ENCODE measurements at places on chromosomes 1 and 21.

DNA sequence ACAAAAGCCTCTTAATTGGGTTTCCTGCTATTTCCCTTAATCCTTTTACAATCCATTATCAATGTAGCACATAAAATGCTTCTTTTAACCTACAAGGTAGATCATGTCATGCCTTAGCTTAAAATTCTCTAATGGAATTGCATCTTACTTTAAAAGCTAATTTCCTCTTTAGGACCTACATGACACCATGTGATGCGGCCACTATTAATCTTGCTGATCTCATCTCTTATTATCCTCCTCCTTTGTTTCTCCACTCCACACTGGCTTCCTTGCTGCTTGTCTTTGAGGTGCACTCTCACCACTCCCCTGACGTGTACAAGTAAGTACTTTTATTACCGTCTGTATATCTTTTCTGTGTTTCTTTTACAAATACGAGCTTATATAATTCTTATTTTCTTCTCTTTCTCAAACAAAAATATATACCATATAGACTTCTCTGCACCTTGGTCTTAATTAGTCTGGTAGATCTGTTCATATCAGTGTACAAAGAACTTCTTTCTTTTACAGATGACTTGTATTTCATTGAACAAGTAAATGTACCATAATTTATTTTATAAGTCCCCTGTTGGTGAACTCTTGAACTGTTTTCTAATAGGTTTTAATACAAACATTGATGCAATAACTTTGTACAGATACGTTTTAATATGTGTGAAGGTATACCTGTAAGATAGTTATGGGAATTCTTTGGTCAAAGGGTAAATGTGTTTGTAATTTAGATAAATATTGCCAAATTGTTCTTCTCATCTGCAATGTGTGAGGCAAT, 28.2 kb downstream of the GPR88 start:
- no peak for DNase-seq

- no peak for DNase-seq
Observed at GRCh38 chr1:93414749-93415148, 33.2 kb upstream of the FNBP1L start.

- no peak for DNase-seq
Observed at GRCh38 chr1:37135032-37135431, 100.7 kb upstream of the GRIK3 start.

GRCh38 chr1:15758953-15759661, 512 bp downstream of the FBLIM1 start:
- DNase-seq: no peak

GRCh38 chr21:38310646-38311485, 54.1 kb downstream of the KCNJ15 start:
- peak; percentile 69 for DNase-seq

DNA sequence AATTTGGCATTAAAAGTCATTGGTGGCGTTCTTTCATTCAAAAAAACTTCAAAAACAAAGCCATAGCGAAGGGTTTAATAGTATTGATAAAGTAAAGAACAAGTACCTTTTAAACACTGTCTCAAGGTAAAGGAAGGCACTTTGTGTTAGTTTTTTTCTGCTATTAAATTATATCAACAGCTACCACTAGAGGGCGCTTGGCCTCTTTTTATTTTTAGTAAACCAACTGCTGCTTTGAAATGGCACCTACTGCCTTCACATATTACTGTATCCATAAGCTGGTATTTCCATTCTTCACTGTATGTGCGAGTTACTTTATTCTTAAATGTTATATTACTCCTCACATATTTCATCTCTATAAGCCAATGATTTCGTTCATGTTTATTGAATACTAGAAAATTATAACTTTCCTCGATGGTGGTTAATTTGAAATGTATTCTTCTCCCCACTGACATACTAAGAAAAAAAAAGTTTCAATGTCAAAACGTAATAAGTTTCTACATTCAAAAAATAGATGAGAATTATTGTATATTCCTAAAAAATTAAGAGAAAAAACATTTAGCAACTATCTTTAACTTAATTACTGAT, 125.7 kb upstream of the CXADR start:
- no peak for DNase-seq

GRCh38 chr1:171424494-171424893, 60.8 kb upstream of the PRRC2C start:
- DNase-seq: no peak

DNA sequence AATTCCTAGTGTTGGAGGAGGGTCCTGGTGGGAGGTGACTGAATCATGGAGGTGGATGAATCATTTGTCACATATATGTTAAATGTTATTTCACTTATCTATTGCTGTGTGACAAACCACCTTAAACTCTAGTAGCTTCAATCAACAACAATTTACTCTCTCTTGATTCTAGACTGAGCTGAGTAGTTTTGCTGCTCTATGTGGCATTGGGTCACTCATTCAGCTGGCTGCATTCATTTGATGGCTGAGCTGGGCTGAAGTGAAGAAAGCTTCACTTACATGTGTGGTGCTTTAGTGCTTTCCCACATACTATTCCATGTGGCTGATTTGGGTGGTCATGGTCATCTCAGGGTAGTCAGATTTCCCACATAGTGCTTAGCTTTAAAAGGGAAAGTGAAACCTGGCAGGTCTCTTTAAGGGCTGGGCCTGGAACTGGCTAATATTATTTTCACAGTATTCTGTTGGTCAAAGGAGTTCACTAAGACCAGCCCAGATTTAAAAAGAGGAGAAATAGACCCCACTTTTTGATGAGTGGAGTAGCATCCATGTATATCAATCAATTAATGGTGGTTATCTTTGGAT, 10.5 kb downstream of the DNAH14 start:
- no peak for DNase-seq

DNA sequence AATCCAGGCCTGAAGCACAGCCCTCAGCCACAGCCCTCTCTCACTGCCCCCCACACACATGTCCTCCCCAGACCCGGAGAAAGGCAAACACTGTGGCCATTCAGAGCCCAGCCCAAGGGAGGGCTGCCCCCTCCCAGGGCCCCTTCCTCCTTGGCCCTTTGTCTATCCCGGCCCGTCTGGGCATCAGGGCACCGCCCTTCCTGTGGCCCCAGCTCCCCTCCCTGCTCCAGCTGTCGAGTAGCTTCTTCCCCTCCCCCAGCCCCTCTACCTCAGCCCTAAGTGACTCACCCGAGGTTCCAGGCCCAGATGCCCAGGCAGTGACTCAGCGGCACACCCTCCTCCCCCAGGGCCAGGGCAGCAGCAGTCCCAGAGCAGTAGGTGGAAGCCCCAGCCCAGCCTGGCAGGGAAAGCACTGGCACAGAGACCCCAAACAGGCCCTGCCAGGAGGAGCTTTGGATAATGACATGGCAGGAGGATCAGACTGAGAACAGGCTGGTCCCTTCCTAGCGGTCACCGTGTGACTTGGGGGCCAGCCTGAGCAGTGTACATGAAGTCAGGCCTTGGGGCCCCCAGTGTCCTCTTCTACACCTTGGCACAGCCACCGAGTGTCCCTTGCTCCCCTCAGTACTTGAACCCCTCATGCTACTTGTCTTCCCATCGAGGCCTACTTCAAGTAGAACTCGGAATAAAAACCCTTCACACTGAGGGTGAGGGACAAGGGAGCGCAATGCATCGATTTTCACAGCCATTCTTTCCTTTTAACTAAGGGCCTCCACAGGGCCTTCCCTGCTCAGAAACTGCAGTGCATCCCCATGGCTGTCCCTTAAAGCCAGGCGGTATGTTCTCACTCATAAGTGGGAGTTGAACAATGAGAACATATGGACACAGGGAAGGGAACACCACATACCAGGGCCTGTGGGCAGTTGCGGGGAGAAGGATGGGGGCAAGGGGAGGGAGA, 1.0 kb upstream of the S100A2 start:
- DNase-seq: peak; percentile 92

DNA sequence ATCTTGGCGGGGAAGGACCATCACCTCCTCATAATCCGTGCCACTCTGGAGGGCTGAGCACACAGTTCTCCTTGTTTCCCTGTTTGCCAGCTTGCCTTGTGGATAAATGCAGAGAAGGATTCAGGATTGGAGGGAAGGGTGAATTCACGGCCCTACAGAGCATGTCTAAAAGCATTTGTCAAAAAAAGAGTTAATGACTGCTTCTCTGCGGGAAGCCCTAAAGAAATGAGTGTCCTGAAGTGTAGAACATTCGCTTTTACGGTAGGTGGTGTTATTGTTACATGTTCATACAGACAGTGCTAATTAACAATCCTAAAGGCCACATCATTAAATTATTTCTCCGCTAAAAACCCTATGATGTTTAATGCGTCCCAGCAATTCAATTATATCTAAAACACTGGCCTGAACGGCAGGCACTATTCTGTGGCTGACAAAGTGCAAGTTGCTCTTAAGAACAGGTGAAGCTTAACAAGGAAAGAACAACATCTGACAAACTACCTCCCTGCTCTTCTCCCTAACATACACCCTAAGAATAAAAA, 112.3 kb upstream of the NFIA start:
- DNase-seq: no peak

GRCh38 chr1:221514806-221515205, 227.1 kb downstream of the DUSP10 start:
- DNase-seq: no peak

DNA sequence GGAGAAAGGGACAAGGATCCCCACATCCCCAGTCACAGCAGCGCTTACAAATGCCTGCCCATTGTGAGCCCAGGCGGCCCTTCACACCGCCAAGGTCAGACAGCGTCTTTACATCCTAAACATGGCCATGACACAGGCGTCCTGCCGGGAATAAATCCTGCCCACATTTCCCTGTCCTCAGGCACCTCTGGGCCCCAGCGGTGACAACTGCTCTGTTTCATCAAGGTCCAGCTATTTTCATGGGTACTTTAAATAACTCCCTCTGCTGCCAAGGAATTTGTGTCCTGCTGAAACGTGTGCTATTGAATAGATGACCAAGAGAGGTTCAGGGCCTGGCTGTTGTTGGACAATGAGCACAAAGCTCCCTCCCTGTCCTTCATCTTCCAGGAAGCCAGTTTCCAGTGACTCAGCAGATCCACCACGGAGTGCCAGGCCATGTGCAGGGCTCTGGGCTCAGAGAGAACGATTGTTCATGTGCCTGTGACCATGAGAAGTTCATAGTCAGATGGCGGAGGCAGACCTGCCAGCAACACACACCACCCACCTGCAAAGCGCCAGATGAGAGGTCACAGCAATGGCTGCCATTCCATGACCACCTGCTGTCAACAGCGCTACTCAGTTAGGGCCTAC, 195.8 kb downstream of the MATN1 start:
- no peak for DNase-seq

DNA sequence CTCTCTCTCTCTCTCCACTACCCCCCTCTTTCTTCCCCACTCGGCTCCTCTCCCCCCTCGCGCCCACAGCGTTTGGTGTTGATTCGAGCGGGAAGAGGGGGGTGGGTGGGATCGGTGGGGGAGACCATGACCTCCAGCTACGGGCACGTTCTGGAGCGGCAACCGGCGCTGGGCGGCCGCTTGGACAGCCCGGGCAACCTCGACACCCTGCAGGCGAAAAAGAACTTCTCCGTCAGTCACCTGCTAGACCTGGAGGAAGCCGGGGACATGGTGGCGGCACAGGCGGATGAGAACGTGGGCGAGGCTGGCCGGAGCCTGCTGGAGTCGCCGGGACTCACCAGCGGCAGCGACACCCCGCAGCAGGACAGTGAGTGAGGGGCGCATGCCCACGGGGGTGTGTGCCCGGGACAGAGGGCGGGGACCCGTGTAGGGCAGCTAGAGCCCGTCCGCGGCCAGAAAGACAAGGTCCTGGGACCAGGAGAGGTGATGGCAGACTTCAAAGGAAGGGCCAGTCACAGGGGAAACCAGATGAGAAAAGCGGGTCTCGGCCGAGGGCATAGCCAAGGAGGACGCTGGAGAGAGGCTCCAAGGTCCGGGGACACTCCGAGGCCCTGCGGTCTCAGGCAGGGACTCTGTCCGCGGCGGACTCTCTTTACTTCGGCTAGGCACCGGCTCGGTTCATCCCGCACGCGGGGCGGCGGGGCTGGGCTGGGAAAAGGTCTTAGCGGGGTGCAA, at the start of gene PRRX1:
TSS of gene PRRX1 (plus strand) at position 39 of the 735 bp plus-strand sequence. CDS start at position 127, 88 bp downstream.
- no peak for DNase-seq

- no peak for DNase-seq
Observed at GRCh38 chr1:90922202-90922601, 99.6 kb downstream of the ZNF644 start.

GRCh38 chr1:58854576-58854975, 70.7 kb upstream of the JUN start:
- no peak for DNase-seq

DNA sequence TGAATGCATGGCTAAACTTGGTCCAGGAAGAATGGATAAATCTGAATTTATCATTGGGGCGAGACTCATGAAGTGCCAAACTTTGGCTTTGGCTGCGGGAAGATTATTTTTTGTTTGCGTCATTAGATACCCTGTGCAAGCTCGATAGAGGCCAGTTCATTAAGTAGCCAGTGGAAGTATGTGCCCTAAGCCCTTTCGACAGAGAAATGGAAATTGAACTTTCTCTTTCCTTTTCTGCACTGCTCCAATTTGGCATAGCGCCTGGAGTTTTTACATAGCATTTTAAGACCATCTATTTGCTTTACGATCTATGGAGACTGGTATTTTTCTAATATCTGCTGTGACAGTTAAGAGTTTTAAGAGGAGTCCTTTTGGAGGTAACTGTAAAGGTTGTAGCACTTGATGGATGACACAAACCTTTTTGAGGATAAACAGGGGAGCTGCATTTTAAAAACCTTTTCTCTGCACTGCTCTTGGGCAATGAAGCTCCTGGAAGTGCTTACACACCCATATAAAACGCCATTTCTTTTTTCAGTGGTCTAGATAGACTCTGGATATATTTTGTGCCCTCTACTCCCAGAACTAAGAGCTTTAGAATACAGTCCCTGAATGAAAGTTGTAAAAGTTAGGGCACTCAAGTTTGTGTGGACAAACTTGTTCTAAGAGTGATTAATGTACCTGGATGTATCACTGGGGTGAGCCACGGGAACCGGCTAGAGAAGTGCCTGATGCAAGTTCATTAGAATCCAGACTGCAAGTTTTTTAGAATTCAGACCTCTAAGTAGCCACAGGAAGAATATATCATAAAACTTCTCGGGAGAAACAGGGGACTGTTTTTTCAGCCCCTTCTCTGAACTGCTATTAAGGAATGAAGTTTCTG, 41.3 kb upstream of the CFHR3 start:
- no peak for DNase-seq

GRCh38 chr1:56289260-56289659, 290.1 kb downstream of the PLPP3 start:
- no peak for DNase-seq

GRCh38 chr1:37243368-37244082, 209.2 kb upstream of the GRIK3 start:
- DNase-seq: no peak

GRCh38 chr21:14070049-14070893, 140.5 kb downstream of the LIPI start:
- no peak for DNase-seq

DNA sequence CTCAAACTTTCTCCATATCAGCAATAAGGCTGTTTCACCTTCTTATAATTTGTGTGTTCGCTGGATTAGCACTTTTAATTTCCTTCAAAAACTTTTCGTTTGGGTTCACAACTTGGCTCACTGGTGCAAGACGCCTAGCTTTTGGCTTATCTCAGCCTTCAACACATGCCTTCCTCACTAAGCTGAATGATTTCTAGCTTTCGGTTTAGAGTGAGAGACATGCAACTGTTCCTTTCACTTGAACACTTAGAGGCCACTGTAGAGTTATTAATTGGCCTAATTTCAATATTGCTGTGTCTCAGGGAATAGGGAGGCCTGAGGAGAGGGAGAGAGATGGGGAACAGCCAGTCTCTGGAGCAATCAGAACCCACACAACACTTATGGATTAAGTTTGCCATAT, 41.2 kb upstream of the IFNLR1 start:
- no peak for DNase-seq

- DNase-seq: no peak
Observed at GRCh38 chr1:38860454-38860795, 853 bp upstream of the RRAGC start.

All from GM04503 (cell line).